ENCODE measurements at places on chromosomes 3 and 15.

- no peak for DNase-seq
Observed at GRCh38 chr3:40718681-40719080, 193.9 kb downstream of the ZNF621 start.

DNA sequence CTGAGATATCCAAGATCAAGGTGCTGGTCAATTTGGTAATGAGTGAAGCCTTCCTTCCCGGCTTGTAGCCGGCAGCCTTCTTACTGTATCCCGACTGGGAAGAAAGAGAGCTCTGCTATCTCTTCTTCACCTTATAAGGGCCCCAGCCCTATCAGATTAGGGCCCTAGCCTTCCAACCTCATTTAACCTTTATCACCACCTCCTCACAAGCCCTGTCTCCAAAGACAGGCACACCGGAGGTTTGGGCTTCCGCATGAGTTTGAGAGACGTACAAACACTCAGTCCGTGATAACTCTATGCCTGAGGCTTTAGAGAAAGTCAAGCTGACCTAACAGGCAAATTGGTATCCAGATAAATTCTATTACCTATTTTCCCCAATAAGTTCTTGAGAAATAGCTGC lies 243.9 kb downstream of the OPA1 start:
- no peak for DNase-seq

DNA sequence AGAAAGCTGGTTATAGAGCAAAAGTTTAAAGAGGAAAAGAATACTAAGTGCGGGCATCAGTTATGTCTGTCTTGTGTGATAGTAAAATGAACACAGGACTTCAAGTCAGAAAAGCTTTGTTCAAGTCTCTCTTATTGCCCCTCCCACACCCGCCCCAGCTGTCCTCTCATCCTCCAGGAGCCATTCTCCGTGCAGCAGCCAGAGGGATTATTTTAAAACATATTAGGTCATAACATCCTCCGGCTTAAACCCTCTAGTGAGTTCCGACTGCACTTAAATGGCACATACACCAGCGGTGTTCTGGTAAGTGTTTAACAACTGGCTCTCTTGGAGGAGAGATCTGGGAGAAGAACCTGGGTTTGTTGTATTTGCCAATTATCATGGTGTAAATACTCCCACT lies 104.8 kb upstream of the TNFAIP8L3 start:
- no peak for DNase-seq

DNA sequence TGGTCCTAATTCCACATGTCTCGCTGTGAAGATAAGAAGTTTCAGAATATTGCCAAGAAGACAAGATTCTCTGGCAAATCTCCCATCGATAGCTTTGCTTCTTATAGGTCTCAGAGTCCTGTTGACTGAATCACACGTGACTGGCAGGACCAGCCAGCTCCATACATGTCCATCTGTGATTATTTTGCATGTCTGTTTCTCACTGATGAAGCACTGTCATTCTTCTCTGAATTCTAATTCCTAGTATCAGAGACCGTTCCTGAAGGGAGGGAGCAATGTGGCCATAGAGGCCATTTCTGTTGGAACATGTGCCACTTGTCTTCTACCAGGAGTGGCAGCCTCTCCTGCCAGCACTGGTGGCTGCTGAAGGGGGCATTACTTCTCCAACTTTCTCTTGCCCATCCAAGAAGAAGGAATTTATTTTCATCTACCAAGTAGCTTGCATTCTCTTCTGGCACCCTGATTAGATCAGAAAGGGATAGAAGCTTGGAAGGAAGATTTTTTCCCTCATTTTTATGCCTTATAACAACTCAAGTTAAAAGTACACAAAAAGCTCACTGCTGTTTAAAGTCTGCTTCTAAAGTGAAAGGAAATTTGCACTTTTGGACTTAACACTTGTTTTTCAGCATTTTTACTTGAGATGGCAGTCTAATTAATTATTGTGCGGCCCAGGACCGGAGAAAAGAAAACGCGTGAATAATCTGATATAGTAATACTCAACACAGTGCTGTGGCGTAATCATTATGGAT lies 115.8 kb downstream of the IQCH start:
- no peak for DNase-seq

DNA sequence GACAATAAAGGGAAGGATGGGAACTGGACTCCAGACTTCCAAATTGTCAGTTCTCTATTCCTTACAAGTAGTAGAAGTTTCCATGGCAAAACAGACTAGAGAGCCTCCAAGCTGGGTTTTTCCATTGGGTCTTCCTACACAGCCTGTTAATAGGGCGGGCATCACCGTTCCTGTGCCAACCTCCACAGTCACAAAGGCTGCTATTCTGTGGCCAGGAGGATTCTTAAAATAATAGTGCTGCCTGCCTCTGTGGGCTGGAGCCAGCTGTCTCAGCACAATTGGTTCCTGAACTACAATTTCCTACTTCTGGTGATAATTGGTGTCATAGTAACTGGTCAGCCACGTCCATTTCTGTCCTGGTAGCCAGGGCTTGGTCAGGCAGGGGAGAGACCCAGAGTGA lies 38.6 kb downstream of the LYZL4 start:
- DNase-seq, result no peak

- no peak for DNase-seq
Observed at GRCh38 chr3:118682921-118683320, 351.7 kb downstream of the IGSF11 start.

- DNase-seq, result no peak
Observed at GRCh38 chr3:154642145-154642544, 212.2 kb upstream of the GPR149 start.

- DNase-seq, result no peak
Observed at GRCh38 chr3:32397941-32398340, 6.3 kb downstream of the CMTM7 start.

DNA sequence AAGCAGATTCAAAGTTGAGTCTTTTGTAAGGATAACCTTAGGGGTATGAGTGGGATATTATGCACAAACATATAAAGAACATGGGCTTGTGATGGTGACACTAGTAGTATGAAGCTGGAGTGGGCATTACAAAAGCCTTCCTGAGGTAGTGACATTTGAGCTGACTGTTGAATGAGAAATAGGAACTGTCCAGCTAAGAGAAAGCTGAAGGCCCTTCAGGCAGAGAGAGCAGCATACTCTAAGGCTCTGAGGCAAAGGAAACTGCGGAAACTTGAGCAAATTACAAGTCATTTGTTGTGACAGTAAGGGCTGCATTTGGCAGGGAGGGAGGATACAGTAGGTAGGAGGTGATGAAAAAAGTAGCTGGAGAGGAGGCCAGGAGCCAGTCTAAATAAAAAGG lies 190.7 kb upstream of the CD96 start:
- no peak for DNase-seq

DNA sequence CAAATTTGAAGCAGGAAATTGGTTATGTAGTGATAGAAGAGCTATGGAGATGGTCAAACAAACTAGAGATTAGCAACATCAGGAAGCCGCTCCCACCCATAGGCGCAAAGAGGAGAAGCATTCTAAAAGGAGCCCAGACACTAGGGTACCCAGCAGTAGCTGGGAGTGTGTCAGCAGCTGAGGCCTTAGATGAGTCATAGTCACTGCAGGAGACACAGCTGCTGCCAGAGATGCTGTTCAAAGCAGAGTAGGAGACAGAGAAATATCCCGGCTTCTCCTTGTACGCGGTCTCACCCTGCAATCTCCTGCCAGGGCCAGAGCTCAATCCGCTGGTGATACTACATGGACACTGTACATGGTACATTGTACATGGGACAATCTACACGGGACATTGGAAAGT lies 61.9 kb downstream of the VGLL3 start:
- DNase-seq, result no peak

DNA sequence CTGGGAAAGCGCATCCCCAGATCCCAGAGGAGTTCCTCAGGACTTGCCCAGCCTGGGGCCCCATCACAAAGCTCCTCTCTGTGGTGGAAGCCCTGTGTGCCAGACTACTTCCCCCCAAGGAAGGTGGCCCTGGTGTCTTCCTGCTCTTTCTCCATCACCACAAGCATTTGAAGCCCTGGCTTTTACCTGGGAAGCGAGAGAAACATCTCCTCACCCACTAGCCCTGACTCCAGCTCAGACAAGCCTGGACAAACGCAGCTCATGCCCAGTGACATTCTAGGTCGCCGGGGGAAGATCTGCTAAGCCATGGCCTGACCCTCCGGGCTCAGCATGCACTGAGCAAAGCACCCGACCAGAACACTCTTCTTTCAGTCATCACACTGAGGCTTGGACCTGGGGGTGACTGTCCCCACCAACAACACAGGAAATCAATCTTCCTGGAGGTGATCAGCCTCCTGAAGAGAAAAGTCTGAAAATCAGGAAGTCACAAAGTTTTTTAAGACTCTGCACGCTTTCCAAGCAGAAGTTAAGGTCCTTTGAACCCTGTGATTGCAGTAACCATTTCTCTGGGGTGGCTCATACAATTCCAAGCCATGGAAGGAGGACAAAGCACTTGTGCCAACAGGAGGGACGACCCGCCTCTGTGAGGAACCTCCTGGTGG lies 40.8 kb downstream of the KLHL25 start:
- no peak for DNase-seq

DNA sequence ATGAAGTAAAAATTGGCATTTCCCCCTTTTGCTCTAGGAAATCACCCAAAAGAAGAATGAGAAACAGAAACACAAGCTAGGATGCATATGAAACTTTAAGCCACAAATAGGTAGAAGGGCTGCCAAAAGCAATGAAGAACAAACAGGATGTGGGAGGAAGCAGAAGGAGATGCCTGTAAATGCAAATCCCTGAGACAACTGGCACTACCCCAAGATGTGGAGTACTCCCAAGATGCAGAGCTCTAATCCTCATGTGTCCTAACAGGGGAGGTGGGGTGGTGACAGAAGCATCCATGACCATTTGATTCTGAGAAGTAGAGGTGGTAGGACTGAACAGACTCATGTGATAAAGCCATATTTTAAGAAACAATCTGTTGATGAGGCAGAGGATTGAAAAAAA lies 31.9 kb upstream of the ZNF280D start:
- DNase-seq, result peak; percentile 75

- no peak for DNase-seq
Observed at GRCh38 chr15:49528289-49528688, 92.3 kb downstream of the FAM227B start.

- DNase-seq, result peak; percentile 12
Observed at GRCh38 chr3:78050276-78051065, 1010.6 kb downstream of the ROBO2 start.

GRCh38 chr3:102177075-102177755 lies 257.6 kb upstream of the ZPLD1 start:
- no peak for DNase-seq

DNA sequence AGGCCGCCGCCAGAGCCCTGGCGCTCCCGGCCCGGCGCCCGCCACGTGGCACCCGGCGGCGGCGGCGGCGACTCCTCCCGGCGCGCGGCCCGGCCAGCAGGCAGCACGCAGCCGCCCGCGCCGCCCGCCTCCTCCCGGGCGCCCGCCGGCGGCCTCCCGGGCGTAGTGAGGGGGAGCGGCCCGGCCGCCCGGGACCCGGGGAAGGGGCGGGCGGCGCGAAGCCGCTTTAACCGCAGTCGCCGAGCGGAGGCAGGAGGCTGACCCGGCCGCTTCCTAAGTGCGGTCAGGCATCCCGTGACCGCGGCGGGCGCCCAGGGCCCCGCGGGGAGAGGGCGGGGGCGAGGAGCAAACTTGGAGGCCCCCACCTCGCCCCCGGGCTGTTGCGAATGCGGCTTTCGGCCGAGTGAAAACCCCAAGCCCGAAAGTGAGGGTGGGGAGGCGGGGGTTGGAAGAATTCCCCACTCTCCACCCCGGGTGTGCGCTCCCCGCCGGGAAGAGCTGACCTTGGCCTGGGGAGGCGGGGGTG lies 1.7 kb upstream of the HES1 start:
- DNase-seq, result no peak

- no peak for DNase-seq
Observed at GRCh38 chr3:169968224-169968885, 1.7 kb downstream of the SEC62 start.

DNA sequence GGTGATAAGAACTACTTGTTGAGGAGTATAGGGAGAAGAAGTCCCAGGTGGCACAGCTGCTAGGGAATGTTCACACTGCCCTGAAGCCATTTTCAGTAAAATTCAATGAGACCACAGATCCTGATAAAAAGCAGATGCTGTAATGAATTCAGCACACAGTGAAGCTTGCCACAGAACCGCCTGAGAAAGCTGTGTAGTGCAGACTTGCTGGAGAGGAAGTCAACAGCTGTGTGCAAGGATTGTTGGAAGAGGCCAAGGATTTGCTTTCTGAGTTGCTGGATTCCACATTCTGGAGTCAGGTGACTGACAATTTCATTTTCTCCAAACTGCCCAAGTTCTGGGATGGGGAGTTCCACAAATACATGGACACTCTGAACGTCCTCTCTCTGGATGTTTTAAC lies 70.9 kb downstream of the ANP32A start:
- DNase-seq, result no peak

GRCh38 chr3:59854-60253 lies 136.7 kb upstream of the CHL1 start:
- DNase-seq, result no peak

- DNase-seq, result no peak
Observed at GRCh38 chr15:58095415-58095814, 29.9 kb upstream of the ALDH1A2 start.

- DNase-seq, result no peak
Observed at GRCh38 chr3:138687236-138687635, 78.7 kb downstream of the FAIM start.

DNA sequence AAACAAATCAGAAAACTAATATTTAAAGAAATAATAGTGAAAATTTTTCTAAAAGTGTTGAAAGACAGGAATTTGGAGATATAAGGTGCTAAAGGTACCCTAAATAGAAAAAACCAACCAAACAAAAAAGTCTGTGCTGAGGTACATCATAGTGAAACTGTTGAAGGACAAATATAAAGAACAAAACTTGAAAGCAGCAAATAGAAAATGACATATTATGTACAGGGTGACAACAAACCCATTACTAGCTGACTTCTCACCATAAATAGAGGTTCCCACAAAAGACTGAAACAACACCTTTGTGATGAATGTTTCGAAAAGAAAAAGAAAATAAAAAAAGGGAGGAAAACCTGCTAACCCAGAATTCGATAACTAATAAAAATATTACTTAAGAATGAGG lies 502.5 kb upstream of the NECTIN3 start:
- DNase-seq, result no peak

GRCh38 chr3:10962481-10963036 lies 30.0 kb upstream of the SLC6A1 start:
- DNase-seq, result no peak

DNA sequence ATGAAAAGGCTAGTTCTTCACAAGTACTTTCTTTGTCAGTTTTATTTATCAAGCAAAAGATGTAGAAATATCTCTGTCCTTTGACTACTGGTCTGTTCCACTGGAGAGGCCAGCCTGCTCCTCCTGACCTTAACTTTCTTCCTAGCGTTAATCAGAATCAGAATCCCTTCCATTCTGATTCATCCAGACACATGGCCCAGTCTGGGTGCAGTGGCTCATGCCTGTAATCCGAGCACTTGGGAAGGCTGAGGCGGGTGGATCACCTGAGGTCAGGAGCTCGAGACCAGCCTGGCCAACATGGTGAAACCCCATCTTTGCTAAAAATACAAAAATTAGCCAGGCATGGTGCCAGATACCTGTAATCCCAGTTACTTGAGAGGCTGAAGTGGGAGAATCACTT lies 32.0 kb upstream of the MANF start:
- no peak for DNase-seq
